ENCODE measurements at places on chromosomes 11 and 22.

GRCh38 chr11:115506954-115507675, 2.9 kb upstream of the CADM1 start:
- no peak for DNase-seq

DNA sequence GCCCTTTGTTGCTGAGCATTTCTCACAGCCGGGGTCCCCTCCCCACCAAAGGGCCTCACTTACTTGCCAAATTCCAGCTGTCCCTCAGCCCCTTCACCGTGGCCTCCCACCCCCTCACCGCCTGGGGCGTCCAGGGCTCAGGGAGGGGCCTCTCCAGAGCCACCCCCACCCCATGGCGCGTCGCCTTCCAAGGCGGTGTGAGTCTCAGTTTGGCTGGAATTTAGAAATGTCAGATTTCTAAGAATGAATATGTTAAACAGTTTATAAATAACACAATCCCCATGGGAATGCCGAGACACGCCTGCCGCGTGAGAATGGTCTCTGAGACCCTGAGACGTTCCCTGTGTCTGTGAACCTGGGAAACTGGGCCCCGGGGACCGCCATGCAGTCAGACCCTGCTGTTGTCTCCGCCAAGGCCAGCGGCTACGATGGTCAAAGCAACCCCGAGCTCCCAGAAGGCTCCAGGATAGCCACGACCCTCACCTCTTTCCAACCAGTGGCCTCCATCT, 28.9 kb downstream of the CELSR1 start:
- DNase-seq: no peak

DNA sequence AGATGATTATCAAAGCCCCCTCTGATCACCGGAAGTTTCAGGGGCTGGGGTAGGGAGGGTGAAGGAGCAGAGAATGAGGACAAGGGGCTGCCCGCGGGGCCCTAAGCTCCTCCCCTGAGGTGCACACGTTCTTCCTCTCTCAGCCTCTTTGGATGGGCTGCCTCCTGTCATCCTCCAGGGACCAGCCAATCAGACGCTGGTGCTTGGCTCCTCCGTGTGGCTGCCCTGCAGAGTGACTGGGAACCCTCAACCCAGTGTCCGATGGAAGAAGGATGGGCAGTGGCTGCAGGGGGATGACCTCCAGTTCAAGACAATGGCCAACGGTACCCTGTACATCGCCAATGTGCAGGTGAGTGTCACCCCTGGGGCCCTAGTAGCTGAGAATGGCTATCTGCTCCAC, 7.5 kb downstream of the ROBO3 start:
- no peak for DNase-seq

GRCh38 chr11:1034456-1035295, 1.8 kb downstream of the MUC6 start:
- DNase-seq: no peak

DNA sequence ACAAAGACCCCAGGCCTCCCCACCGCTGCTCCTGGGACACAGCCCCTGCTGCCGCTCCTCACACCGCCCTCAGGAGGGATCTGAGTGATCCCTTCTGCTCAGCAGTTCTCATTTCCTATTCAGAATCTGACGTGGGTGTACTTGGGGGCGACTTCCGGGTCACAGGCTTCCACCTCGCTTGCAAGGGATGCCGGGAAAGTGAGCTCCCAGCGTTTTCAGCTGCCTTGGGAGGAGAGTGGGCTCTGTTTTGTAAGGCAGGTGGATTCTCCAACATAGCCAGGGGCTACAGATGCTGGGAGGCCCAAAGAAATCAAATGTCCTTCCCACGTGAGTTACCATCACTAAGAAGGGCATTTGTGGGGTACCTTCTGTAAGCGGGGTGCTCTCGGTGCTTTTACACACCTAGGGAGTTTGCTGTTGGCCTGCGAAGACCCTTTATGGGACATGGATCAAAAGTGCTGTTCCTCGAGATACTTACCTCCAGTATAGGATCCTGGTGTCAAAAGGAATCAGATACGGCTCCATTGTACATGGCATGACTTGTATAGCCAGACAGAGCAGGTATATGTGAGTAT, 9.7 kb upstream of the LRRC10B start:
- no peak for DNase-seq

- no peak for DNase-seq
Measured at GRCh38 chr11:12695221-12695794, 21.1 kb downstream of the TEAD1 start.

Measured in hematopoietic multipotent progenitor cell treated with erythropoietin and hydrocortisone succinate and interleukin-3 and kit ligand, for 17 days (in vitro differentiated cells).